Left lung (tissue), 14 donors: ENCODE measurements at places on chromosomes 5 and 9. TPM values are rescaled to one million over a fixed set of nuclear protein-coding genes. Genes with fewer than 3 reads are reported as not detected.

GRCh38 chr5:115873392-115873791, 31.7 kb downstream of the AP3S1 start:
- H3K27me3 ChIP-seq, result no peaks in the 10 kb centered on the region
- no peak overlapping the region for H3K4me3 ChIP-seq
- peaks cover 25% of the 10 kb centered on the region for H3K36me3 ChIP-seq
- H3K27ac ChIP-seq, result no peak overlapping the region
- H3K4me1 ChIP-seq, result no peaks in the 10 kb centered on the region

DNA sequence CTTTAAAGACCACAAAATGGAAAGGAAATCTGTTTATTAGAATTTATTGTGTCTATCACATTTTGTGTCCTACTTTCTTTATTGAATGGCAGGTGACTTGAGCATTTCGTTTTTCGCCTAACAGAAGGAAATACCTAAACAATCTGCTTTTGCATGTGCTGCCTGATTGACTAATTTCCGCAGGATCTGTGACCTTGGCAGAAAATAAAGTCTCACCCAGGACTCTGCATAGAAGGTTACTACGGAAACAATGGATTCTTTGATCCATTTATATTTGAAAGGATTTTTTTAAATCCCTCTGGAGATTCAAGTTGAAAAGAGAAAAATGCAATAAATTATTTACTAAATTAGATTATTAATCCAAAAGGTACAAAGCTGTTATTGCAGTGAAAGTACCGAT, 61.0 kb upstream of the CAST start:
- no peaks in the 10 kb centered on the region for H3K4me1 ChIP-seq
- no peaks in the 10 kb centered on the region for H3K27me3 ChIP-seq
- H3K36me3 ChIP-seq, result no peaks in the 10 kb centered on the region
- DNase-seq, result no peak
- H3K4me3 ChIP-seq, result no peak overlapping the region

DNA sequence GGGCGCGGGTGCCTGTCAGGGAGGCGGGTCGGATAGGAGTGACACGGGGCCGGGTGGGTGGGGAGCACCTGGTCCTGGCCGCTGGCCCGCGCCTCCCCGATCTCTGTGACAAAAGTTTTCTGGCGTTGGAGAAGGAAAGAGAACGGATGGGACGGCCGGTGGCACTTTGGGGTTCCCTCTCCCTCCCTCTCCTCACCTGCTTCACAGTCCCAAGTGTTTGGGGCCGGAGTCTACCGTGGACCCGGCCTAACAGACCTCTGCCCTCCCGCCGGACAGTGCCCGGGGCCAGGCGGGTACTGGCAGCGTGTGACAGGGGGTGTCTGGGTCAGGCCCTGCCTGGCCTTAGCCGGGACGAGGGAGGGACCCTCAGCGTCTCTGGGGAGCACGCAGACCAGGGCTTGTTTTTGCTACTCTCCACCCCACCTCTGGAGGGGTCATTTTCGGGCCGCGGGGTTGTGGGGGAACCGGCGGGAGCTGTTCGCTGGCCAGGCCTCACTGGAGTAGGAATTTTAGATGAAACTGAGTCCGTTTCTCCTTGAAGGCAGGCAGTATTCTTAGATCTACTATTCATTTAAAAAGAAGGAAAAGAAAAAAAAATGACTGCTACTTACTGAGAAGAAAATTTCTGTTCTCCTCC, 1.7 kb downstream of the PRDM6 start:
- peaks cover 36% of the 10 kb centered on the region for H3K4me1 ChIP-seq
- no peaks in the 10 kb centered on the region for H3K36me3 ChIP-seq
- peaks cover 100% of the 10 kb centered on the region for H3K27me3 ChIP-seq
- peak; percentile 61 for DNase-seq

DNA sequence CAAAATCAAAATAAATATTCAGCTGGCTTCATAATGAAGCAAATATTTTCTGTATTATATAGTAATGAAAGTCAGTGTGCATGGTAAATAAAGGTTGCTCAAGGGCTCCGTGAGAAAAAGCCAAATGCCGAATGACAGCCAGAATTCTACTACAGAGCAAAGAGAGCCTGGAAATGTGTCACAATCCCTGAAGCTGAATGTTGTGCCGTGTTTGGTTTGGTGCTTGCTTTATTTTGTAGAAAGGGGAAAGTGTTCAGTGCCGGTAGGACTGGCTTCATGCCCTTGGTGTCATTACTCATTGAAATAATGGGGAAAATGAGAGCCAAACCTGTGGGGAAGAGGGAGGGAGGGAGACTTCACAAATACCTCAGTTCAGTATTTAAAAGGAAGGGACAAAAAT, 26.8 kb upstream of the ADAMTSL1 start:
- no peak overlapping the region for H3K27ac ChIP-seq
- no peaks in the 10 kb centered on the region for H3K36me3 ChIP-seq
- no peaks in the 10 kb centered on the region for H3K4me1 ChIP-seq
- no peaks in the 10 kb centered on the region for H3K27me3 ChIP-seq
- no peak for DNase-seq

DNA sequence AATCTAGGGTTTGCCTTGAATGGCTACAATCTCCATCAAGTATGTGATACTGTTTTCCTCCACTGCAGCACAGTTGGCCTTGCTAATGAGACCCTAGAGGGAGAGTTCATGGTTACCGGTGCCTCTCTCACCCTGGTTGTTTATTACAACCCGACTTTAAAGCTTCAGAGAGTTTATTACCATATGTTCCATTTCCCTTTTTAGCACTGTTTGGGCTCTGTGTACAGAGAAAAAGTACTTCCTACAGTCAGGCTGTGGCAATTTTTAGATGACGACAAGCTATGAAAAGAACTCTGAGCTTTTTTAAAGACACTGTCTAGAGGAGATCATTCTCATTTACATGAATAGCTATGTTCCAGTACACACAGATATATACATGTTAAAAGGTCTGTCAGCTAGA, 48.8 kb upstream of the PLCXD3 start:
- no peak overlapping the region for H3K27ac ChIP-seq
- H3K36me3 ChIP-seq, result no peaks in the 10 kb centered on the region
- no peak for DNase-seq

SYNPO gene
- 114 TPM for total RNA-seq

DNA sequence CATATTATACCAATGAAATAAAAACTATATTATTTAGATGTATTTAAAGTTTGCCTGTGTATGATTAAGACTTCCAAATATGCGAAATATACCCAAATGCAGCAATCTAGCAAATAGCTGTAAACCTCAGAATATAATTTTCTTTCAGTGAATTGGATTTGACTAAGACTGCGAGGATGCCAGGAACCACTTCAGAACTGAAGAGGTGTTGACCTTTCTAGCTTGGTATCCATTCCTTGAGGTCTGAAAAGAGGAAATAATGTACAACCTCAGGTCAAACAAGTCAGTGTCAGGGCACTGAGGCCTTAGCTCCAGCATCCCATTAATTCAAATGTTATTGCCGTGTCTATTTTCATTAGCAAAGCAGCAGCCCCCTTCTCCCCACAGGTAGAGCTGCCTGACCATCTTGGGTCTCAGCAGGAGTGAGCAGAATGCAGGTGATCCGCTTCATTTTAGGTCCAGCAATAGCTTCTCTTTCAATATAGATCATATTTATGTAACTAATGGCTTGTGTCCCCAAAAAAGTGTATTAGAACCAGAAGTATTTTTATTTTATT, 100.0 kb downstream of the KIAA1958 start:
- no peaks in the 10 kb centered on the region for H3K36me3 ChIP-seq
- H3K27me3 ChIP-seq, result no peaks in the 10 kb centered on the region
- no peak for DNase-seq

- H3K36me3 ChIP-seq, result peaks cover 20% of the 10 kb centered on the region
- no peak overlapping the region for H3K4me3 ChIP-seq
- H3K27ac ChIP-seq, result no peak overlapping the region
- no peak for DNase-seq
Observed at GRCh38 chr9:111657051-111657450, 4.4 kb upstream of the GNG10 start.

DNA sequence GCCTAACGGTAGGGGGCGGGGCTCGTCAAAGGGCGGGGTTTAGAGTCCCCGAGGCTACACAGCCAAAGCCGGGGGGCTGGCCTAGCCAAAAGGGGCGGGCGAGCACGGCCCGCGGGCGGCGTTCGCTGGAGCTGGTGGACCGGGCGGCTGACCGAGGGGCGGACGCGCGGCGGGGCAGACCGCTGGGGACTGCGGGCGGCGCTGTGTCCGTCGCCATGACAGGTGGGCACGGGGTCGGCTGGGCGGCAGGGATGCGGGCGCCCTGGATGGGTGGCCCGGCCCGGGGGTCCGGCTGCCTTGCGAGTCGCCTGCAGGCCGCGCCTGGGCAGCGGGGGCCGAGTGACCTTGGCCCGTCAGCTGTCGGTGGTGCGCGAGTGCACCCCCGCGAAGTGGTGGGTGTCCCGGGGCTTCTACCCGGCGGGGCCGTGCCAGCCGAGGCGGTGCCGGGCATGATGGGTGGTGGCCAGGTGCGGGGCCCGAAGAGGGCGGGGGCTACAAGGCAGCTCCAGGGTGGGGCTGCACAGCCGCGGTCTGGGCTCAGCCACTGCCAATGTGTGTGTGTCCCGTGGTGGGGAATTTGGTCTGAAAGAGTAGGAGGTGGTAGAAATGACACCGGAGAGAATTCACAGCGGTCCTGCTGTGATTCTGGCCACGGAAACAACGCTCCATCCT, at the start of gene CARD19:
Gene CARD19, plus strand, starts transcription at position 87 of the 672 bp plus-strand sequence. Its CDS starts 129 bp downstream, at position 216.
- peaks cover 36% of the 10 kb centered on the region for H3K4me1 ChIP-seq
- DNase-seq, result no peak
- H3K4me3 ChIP-seq, result peak within 1 kb of the TSS; percentile 95
- no peaks in the 10 kb centered on the region for H3K27me3 ChIP-seq
- H3K27ac ChIP-seq, result peak within 1 kb of the TSS; percentile 98

TICAM2 gene
- 5.4 TPM for total RNA-seq

SLCO6A1 gene
- total RNA-seq, result not detected

DNA sequence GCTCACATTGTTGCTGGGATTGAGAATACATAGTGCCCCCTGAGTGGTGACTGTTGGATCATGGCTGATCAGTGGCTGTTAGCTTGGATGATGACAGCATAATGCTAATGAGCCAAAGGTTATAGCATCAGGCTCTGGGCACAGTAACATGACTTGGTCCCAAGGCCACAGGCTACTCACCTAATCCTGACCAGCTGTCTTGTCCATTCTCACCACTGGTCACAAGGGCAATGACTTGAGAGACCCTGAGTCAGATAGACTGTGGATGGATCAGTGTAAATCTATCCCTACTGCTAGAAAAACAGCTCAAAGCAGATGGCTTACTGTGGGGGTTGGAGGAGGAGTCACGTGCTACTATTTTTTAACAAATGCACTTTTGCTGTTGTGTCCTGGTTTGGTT, 74.7 kb downstream of the AOPEP start:
- no peaks in the 10 kb centered on the region for H3K36me3 ChIP-seq
- DNase-seq, result no peak
- H3K27me3 ChIP-seq, result no peaks in the 10 kb centered on the region
- peaks cover 7% of the 10 kb centered on the region for H3K4me1 ChIP-seq
- H3K27ac ChIP-seq, result peak overlapping the region; percentile 64

DNA sequence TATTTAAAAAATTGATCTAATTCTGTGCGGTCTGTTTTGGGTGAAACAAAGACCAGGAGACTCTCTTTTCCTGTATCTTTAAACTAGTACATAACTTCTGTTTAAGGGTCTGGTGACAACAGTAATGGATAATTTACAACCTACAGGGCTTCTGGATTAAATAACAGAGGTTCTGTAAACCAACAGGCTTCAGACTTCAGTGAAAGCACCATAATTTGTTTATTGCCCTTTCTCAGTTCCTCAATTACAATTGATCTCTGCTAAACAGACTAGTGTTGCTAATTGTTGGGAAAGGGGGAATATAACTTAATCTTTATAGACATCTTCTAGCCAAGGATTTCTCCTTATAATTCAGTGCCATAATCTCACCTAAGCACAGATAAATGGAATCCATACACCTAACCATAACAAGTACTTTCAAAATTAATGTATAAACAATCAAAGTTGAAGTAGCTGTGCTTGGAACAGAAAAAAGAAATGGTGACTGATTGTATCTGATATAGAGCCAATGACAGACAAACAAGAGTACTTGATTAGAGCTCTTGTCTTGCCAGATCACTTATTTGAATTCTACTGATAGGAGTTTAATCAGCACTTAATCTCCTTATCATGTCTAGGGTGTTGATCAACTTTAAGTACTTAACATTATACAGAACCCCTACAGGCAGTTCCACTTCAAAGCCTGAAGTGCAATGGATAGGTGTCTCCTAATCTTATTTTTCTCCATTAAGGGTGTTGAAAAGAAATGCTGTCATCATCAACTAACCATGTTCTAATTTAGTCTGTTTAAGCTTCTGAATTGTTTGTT, 536.0 kb downstream of the NR2F1-AS1 start:
- no peaks in the 10 kb centered on the region for H3K4me1 ChIP-seq
- no peak for DNase-seq
- no peaks in the 10 kb centered on the region for H3K36me3 ChIP-seq
